Mammary microvascular endothelial cell (primary cell): ENCODE measurements at places on chromosomes 1 and 21. TPM values are rescaled to one million over a fixed set of nuclear protein-coding genes. Genes with fewer than 3 reads are reported as not detected.

The TRIM67 gene
- not detected in 2 replicates for total RNA-seq

The TNNT2 gene
- total RNA-seq, result not detected in 2 replicates

The RNU11 gene
- total RNA-seq, result not detected in 2 replicates

The PGD gene
- total RNA-seq, result 324 and 328 TPM in 2 replicates

The FGR gene
- total RNA-seq, result 0.13 and 0.44 TPM in 2 replicates

The TMPRSS3 gene
- not detected in 2 replicates for total RNA-seq

The GJA8 gene
- total RNA-seq, result not detected in 2 replicates

The NKAIN1 gene
- total RNA-seq, result 0.47 TPM in 1 of 2 replicates, not detected in the other

The SLC25A34 gene
- total RNA-seq, result 0.05 and 0.27 TPM in 2 replicates

The MIER1 gene
- total RNA-seq, result 20.2 and 20.3 TPM in 2 replicates

The SLC5A3 gene
- total RNA-seq, result 2.9 and 3.2 TPM in 2 replicates

The HDAC1 gene
- 128 and 129 TPM in 2 replicates for total RNA-seq

The GIPC2 gene
- total RNA-seq, result 3.6 and 3.7 TPM in 2 replicates

The NBPF20 gene
- 0.87 and 1.5 TPM in 2 replicates for total RNA-seq

The TAS1R1 gene
- total RNA-seq, result 0.10 TPM in 1 of 2 replicates, not detected in the other

The ZMYND12 gene
- total RNA-seq, result 0.34 and 0.47 TPM in 2 replicates

The SNX7 gene
- 38.0 and 44.2 TPM in 2 replicates for total RNA-seq

The CNN3 gene
- total RNA-seq, result 330 and 340 TPM in 2 replicates

The KNCN gene
- total RNA-seq, result not detected in 2 replicates

The ATP13A2 gene
- 57.7 and 64.5 TPM in 2 replicates for total RNA-seq

The SPATA21 gene
- total RNA-seq, result not detected in 2 replicates

The CAPN9 gene
- total RNA-seq, result not detected in 2 replicates

The CDCA8 gene
- total RNA-seq, result 31.5 and 34.0 TPM in 2 replicates

The SHE gene
- 34.3 and 39.5 TPM in 2 replicates for total RNA-seq

The TMEM82 gene
- total RNA-seq, result not detected in 2 replicates

The LRRC8C gene
- total RNA-seq, result 51.8 and 51.9 TPM in 2 replicates

The FAM167B gene
- 20.3 and 24.0 TPM in 2 replicates for total RNA-seq

The PERM1 gene
- total RNA-seq, result not detected in 2 replicates

The SEMA6C gene
- 9.9 and 15.7 TPM in 2 replicates for total RNA-seq

The CD2 gene
- not detected in 2 replicates for total RNA-seq

The FLG gene
- total RNA-seq, result not detected in 2 replicates

The IL20 gene
- total RNA-seq, result not detected in 2 replicates

The CELF3 gene
- total RNA-seq, result not detected in 2 replicates

The PRKAB2 gene
- total RNA-seq, result 3.1 and 8.9 TPM in 2 replicates

The IFI44 gene
- 62.4 and 72.7 TPM in 2 replicates for total RNA-seq

The MPL gene
- total RNA-seq, result not detected in 2 replicates

The CADM3 gene
- 0.30 TPM in 1 of 2 replicates, not detected in the other for total RNA-seq

The RGS7 gene
- total RNA-seq, result 0.30 and 0.80 TPM in 2 replicates

The RNU1-3 gene
- under 0.01 TPM in 1 of 2 replicates, not detected in the other for total RNA-seq

The MROH9 gene
- not detected in 2 replicates for total RNA-seq

The RNF186 gene
- total RNA-seq, result not detected in 2 replicates

The LIX1L gene
- total RNA-seq, result 41.1 and 45.0 TPM in 2 replicates

The COL11A1 gene
- not detected in 2 replicates for total RNA-seq

The PLA2G2D gene
- total RNA-seq, result not detected in 2 replicates

The FCRLB gene
- 3.6 and 4.0 TPM in 2 replicates for total RNA-seq

The PAX7 gene
- total RNA-seq, result not detected in 2 replicates

The WNT3A gene
- total RNA-seq, result not detected in 2 replicates

The TESK2 gene
- 2.6 and 2.8 TPM in 2 replicates for total RNA-seq

The FAM3B gene
- not detected in 2 replicates for total RNA-seq

The TTC4 gene
- 27.6 and 29.2 TPM in 2 replicates for total RNA-seq

The GJA4 gene
- 0.33 and 0.98 TPM in 2 replicates for total RNA-seq
